Kidney tubule cell (primary cell): ENCODE measurements at places on chromosomes 5 and 9.
A peak's percentile ranks its signal among the peaks of the same experiment; 100 is the strongest.

GRCh38 chr9:69317081-69317480 lies 7.9 kb upstream of the ENTREP1 start:
- DNase-seq = no peak

- no peak for DNase-seq
These were observed 133.1 kb downstream of the RORB start for GRCh38 chr9:74630228-74630627.

DNA sequence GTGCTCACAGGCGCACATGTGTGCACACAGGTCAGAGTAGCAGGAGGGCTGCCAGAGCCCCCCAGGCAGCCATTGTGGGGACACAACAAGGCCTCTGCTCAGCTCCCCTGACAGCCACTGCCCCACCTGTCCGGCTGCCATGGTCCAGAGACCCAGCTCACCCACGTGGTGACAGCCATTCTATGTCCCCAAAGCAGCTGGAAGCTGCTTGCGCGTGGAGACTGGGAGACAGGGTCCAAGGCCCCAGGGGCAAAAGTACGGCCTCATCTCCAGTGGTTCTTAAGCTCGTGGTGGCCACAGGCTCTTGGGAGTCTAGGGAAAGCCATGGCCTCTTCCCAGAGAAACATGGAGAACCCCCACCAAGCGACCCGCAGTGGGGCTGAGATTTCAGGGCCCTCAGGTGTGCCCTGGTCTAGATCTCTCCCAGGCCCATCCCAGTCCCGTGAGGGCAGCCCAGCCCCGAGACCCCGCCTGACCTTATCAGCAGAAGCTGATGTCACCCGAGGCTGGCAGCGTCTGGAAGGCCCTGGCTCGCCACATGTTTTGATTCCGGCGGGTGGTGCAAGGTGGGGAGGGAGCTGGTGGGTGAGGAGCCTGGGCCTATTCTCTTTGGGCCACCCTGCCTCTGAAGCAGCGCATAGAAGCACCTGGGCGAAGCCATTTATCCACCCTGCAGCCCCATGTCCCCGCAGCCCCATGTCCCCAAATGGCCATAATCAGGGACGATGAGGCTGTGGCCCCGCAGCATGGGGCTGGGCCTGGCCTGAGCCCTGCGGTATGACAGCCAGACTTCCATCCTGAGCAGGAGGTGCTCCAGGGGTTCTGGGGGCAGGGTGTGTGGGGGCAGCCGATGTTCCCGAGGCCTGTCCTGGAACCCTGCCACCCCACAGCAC lies 31.7 kb downstream of the GLT6D1 start:
- no peak for DNase-seq

- no peak for DNase-seq
These were observed 133.1 kb upstream of the POU5F2 start for GRCh38 chr5:93874491-93874890.

DNA sequence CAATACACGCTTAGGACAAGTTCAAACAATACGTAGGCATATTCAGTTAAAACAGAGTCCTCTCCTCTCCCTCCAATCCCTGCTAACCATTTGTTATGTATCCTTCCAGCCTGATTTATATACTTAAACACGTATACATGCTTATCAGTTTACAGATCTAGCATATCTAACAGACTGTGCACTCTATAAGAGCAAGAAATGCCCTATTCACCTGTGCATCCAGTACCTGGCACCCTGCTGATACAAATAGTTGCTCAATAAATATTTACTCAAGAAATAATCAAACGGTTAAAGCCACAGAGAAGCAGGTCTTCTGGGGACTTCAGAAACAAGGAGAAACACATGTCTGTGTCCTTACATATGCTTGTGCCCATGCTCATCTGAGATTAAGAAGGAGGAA lies 55.9 kb downstream of the MLLT3 start:
- no peak for DNase-seq

GRCh38 chr5:180785794-180786221 lies 16.8 kb downstream of the MGAT1 start:
- peak; percentile 73 for DNase-seq

DNA sequence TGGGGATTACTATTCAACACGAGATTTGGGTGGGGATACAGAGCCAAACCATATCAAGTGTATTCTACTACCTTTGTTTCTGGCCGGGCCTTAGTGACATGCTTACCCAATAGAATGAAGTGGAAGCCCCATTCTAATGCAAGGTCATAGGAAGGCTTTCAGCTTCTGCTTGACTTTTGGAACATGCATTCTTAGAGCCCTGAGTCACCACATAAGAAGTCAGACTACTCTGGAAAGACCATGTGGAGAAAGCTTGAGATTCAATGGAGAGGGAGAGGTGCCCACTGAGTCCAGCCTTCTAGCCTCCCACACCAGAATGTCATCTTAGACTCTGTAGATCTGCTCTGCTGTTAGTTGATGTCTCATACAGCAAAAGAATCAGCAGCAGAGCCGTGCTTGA lies 155.7 kb upstream of the FBN2 start:
- DNase-seq = no peak

GRCh38 chr5:126912616-126913200 lies 117.7 kb downstream of the MARCHF3 start:
- DNase-seq = no peak

GRCh38 chr5:176954050-176954449 lies 52.5 kb downstream of the UIMC1 start:
- no peak for DNase-seq

GRCh38 chr5:96253140-96253539 lies 179.9 kb downstream of the PCSK1 start:
- DNase-seq = no peak

DNA sequence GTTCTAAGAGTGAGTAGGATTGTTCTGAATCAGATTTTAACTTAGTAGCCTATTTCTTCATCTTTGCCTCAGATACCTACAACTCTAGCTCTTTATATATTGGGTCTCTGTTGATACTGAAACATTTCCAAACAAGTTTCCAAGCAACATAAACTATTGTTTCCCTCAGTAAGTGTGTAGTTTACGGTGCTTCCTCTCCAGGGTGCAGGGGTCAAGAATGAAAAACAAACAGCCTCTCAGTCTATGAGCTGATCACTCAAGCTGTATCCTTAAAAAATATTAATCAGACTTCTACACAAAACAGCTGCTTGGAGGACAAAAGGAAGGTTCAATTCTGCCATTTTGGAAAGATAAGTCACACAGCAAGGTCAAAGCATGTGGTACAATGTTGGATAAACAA lies 75.0 kb downstream of the ADAMTS12 start:
- DNase-seq = peak; percentile 40

DNA sequence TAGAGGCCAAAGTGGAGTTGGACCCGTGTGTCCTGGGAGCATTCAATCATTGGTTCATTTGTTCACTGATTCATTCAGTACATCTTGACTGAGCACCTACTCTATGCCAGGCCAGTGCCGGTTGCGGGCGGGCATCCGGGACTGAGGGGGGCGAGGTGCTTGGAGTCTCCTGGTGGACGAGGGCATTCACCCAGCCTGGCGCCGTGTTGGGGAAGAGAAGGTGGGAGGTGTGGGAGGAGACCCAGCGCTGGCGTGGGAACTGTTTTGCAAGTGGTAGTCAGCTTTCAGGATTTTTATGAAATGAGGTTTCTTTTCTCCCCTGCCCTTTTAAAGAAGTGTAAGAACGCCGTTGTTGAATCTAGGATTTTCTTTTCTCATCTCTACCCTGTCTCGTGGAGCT lies 37.2 kb downstream of the NCS1 start:
- DNase-seq = no peak

DNA sequence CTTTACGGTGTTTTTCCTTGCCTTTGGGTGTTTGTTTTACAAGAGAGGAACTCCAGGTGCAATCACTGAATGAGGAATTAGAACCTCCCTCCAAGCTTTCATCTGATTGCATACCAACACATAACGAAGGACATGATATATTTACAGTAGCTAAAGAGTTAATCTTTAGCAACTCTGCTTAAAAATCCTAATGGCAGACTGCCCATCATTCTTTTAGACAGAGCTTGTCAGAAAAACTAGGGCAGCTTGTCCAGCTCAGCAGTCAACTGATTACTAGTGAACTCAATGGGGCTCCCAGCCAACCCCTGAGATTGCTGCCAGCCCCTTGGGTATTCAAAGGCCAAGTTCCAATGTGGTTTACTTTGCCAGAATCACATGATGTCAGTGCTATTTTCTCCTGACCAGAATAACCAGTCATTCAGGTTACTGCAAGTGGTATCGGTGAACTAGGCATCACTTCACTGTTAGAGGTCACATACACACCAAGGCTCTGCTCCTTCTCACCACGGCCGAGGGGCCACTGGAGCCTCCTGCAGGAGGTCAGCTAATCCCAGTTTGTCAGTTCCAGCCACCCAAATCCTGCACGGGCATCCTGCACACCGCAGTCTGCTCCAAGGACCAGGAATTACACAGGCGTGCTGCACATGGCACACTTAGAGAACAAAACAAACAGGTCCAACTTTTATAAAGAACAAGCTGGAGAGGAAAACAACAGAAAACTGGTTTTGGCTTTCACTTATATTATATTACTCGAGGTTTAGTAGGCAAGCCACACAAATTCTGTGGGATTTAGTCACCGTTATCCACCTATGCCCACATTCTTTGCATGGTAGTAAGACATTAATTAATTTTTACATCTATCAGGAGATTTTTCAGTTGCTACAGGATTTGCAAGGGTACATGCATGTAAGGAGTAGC lies 62.5 kb downstream of the NFIB start:
- peak; percentile 96 for DNase-seq

DNA sequence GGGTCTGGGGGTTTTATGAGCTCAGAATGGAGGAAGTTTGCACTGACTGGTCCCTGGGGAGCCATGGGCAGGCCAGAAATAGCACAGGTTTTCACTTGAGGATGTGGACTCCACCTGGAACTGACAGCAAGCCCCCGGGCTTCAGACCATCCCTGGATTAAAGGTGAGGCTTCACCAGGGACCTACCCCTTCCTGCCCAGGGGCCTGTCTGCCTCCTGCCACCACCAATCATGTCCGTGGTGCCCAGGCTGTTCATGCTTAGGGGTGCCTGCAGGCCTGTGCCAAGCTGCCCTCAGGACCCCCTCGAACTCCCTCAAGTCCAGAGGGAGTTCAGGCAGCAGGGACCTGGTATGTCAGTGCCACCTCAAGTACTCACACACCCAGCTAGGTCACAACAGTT lies 577.2 kb upstream of the EDIL3 start:
- peak; percentile 1 for DNase-seq

DNA sequence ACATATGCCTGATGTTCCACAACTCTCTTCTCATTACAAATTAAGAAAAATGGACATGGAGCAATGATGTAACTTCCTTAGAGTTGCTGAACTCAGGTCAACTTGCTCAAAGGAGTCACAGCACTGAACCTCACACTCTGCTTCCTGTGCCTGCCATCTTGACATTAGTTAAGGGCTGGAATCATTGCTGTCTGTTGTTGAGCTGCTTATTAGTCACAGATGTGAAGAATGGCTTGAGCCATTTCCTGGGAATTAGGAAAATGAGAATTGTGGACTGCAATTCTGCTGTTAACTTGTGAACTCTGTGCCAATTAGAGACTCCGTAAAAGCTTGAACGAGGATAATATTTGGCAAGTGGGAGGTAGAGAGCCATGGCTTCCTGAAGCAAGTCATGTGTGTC lies 212.0 kb downstream of the ADAMTS12 start:
- peak; percentile 41 for DNase-seq

- DNase-seq = no peak
These were observed 10.6 kb downstream of the FOXD1 start for GRCh38 chr5:73437777-73438644.

DNA sequence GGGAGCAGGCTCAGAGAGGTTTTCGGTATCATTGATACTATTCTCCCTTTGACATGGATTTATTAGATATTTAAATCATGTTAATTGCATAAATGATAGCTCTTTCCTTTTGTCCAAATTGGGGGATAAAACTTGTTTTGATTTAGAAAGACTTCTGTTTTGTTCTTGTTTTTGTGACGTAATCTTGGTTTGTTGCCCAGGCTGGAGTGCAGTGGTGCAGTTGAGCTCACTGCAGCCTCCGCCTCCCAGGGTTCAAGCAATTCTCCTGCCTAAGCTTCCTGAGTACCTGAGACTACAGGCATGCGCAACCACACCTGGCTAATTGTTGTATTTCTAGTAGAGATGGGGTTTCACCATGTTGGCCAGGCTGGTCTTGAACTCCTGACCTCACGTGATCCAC lies 7.1 kb downstream of the MAT2B start:
- no peak for DNase-seq

DNA sequence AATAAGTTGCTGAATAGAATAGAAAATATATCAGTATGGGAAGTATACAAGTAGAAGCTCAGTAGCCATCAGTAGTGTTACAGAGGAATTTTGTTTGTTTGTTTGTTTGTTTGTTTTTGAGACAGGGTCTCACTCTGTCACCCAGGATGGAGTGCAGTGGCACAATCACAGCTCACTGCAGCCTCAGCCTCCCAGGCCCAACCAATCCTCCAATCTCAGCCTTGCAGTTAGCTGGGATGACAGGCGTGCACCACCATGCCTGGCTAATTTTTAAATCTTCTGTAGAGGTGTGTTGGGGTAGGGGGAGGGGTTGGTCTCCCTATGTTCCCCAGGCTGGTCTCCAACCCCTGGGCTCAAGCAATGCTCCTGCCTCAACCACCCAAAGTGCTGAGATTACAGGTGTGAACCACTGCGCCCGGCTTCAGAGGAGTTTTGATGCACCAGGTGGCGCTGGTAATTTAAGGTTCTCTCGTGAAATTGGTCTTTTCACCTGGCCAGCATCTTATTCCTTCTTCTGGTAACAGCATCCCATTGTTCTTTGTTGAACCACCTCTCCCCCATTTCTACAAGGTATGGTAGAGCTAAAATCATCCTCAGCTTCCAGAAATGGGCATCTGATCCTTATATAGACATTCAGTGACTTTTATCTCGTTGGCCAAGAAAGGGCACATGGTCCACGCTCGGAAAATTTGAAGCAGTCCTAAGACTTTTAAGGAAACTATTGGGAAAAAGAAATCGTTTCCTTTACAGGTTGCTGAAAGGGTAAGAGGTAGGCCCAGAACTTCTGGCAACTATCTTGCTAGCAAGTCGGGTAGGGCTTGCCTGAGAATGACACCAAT lies 157.1 kb downstream of the ARRDC3 start:
- peak; percentile 66 for DNase-seq

DNA sequence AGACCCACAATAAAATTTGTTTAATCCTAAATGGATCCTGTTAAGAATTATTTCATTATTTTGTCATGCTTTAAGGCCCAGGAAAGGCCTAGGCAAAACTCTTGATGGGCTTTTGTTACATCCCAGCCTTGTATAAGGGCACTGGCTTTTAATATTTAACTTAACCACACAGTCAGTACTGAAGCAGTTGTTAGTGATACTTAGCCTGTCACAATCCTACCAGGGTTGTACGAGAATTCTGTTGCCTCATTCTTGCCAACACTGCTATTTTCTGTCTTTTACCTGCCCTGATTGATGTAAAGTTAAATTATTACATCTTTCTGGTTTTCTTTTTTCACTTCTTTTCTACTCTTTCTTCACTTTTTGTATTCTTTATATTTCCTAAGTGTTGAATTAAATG lies 10.9 kb downstream of the ZNF169 start:
- peak; percentile 45 for DNase-seq

GRCh38 chr5:167525004-167525403 lies 766.4 kb upstream of the WWC1 start:
- DNase-seq = no peak

DNA sequence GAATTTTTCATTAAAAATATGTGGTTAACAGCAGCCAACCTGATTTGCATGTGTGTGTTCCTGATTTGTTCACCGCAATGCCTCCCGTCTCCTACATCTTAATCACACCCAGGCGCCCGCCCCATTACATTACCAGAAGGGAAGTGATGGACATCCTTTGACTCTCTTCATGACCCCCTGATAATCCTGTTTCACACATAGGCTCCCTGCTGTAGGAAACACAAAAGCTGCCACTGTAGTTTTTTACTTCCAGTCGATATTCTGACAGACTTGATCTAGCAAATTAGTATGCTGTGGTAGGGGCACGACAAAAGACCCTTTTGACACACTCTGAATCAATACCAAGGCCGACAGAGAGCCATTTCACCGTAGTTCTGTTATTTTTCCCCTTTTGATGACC lies 287.8 kb upstream of the ISL1 start:
- DNase-seq = no peak
